CD4-positive, alpha-beta T cell treated with Interleukin-10 for 1 hour (primary cell): ENCODE measurements at places on chromosomes 3 and 15.

GRCh38 chr3:33732394-33732793, 14.3 kb upstream of the CLASP2 start:
- DNase-seq, result peak; percentile 17

- no peak for DNase-seq
These were observed 10.1 kb upstream of the MOBP start for GRCh38 chr3:39457361-39457760.

GRCh38 chr3:141320399-141321108, 47.8 kb upstream of the ZBTB38 start:
- no peak for DNase-seq

- no peak for DNase-seq
These were observed 174.2 kb downstream of the CACNA2D3 start for GRCh38 chr3:54296531-54296930.

DNA sequence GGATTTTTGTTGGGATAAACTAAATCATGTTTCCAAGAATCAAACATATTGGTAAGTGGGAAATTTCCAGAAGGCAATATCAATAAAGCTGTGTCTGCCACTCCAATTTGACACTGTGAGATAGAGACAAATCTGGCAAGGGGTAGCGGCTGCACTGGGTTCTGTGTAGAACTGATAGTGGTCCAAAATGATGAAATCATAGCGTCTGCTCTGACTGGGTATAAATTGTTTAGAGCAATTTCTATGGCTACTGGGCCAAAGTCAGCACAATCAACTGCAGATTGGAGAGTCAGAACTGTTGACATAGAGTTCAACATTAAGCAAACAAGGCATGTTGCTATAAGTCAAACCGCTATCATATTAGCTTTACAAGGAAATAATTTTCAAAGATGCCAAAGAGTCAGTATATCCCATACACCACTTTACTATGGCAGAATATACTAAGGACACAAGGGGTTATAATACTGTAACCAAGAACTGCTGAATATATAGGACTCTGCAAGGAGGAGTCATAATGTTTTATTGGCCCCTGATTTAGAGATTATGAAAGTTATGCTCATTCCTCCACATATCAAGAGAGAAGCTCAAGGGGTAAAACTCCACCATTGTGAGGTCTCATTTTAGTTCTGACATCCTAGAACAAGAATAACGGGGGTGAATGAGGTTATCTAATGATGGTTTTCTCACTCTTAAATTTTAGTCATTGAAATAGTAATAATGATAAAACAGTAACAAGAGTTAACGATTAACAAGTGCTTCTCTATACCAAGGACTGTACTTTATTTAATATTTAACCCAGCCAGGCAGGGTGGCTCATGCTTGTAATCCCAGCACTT, 309.7 kb upstream of the GADL1 start:
- no peak for DNase-seq

DNA sequence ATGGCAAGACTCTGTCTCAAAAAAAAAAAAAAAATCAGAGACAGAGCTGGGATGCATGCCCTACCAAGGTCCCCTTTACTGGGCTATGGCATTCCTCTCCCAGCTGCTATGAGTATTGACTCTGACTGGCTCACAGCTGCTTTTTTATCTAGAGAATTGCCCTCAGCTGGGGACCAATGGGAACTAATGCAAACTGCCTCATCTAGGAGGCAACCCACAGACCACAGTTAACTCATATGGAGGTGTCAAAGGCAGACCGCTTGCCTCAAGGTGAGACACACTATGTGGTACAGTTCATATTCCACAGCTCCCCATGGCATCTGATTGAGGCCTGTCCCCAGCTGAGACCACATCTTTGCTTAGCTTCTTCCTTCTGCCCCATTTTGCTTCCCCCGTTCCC, 183.5 kb upstream of the EOMES start:
- peak; percentile 45 for DNase-seq

GRCh38 chr3:153026026-153026425, 136.0 kb upstream of the RAP2B start:
- DNase-seq, result peak; percentile 39

- DNase-seq, result no peak
These were observed 222.1 kb downstream of the LRTM1 start for GRCh38 chr3:54705730-54706129.

- DNase-seq, result no peak
These were observed 42.0 kb upstream of the CFAP161 start for GRCh38 chr15:81091889-81092558.

DNA sequence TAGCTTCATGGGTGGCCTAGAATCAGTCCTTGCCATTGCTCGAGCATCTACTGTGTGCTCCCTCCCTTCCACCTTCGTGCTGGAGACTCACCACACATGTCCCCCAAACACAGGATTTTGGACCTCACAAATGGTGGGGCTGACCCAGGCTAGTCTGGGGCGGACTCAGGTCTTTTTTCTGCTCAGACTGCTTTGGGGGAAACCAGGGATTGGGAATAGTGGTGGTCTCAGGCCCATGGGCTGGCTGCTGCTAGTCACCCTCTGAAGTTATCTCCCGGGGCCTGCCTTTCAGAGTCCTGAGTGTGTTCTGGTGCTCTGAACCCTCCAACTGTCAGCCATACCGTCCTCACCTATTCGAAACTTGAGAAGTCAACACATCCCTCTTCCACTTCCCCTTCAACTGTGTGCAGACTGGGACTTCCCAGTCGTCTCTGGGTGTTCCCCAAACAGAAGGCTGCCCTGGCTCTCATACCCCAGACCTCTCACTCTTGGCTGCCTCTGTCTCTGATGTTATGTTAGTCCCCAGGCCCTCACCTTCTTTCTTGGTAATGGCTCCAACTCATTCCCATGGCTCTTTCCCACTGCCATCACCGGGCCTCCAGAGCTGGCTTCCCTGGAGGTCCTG, 46.0 kb downstream of the PPCDC start:
- no peak for DNase-seq

DNA sequence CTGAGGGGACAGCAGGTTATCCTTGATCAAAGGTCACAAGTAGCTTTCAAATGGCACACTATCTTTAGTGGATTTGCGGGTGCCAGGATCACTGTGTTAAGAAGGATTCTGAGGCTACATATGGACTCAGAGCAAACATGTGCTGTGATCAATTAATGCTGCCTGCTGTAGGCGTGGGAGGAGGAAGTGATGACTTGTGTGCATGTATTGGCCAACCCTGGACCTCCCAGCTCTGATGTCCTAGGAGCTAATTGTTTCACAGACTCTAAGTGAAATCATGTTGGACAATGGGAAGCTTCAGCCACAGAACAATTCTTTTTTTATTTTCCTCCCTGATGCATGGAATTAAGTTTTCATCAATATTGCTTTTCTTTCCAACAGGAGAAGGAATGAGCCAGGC, 24.4 kb downstream of the FAH start:
- DNase-seq, result no peak

DNA sequence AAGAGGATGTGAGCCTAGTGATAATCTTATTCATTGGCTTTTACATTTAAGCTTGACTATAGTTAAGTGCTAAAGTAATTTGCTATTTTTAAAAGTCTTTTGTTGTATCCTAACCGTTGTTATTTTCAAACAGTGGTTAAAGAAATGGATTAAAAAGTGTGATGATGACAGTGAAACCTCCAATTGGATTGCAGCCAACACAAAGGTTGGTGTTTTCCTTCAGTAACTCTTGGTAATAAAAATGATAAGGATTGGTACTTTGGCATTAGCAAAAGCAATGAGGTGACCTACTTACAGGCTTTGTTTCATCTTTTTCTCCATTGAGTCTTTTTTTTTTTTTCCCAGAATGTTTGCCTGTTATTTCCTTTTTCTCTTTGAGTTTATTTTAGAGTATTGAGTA, 87.5 kb upstream of the GOLGA6B start:
- no peak for DNase-seq

DNA sequence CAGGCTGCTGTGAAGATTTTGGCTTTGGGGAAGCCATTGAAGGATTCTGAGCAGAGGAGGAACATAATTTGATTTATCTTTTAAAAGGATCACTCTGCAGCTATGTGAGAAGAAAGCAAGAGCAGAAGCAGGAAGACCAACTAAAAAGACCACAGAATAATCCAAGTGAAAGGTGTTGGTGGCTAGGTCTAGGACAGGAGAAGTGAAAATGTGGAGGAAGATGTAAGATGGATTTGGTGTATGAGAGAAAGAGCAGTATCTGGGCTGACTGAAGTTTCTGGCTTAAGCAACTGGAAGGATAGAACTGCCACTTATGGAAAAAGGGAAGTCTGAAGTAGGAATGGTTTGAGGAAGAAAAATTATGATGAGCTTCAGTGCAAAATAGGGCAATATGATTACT, 62.0 kb downstream of the SFMBT1 start:
- no peak for DNase-seq

- peak; percentile 59 for DNase-seq
These were observed 975 bp upstream of the FOXP1 start for GRCh38 chr3:71584394-71585011.

GRCh38 chr3:104101736-104102135, 1265.0 kb upstream of the ALCAM start:
- DNase-seq, result no peak

- no peak for DNase-seq
These were observed 250.2 kb upstream of the ATP10A start for GRCh38 chr15:26113296-26113695.

DNA sequence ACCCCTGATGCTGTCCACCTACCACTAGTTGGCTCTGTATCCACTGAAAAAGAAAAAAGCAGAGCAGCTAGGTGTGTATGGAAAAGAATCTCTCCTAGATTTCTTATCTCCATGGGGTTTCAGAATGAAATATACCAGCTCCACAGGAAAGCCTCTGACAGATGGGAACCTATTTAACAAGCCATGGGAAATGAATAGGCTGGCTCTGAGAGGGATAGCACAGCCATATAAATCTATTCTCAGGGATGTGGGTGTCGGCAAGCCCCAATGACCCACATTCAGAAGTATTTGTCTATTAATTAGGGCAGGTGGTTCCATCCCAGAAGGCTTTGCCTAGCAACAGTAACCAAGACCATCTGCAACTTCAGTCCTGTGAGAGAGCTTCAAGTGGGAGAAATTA, 694.1 kb downstream of the AGBL1 start:
- DNase-seq, result no peak

GRCh38 chr3:23501201-23501802, 298.2 kb downstream of the UBE2E2 start:
- DNase-seq, result no peak

- no peak for DNase-seq
These were observed 44.0 kb upstream of the GLCE start for GRCh38 chr15:69116391-69116790.

- no peak for DNase-seq
These were observed 175.9 kb downstream of the NTRK3 start for GRCh38 chr15:88080616-88081015.

DNA sequence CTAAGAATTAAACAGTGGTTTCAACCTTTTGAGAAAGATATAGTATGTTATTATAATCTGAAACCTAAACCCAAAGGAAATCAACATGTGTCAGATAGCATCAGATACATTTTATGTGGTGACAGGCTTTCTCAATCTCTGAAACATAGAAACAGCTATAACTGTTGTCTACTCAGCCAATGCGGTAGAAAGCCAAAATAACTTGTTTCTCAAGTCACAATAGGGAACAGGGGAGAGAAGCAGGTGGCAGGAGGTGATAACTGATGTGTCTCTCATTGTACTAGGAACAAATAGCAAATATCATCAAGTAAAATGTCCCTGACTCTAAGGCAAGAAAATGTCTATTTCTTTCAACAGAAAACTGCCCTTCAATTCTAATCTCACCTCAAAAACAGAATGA, 38.6 kb downstream of the DENND6A start:
- no peak for DNase-seq

GRCh38 chr15:57685306-57686095, 21.0 kb upstream of the POLR2M start:
- DNase-seq, result no peak

DNA sequence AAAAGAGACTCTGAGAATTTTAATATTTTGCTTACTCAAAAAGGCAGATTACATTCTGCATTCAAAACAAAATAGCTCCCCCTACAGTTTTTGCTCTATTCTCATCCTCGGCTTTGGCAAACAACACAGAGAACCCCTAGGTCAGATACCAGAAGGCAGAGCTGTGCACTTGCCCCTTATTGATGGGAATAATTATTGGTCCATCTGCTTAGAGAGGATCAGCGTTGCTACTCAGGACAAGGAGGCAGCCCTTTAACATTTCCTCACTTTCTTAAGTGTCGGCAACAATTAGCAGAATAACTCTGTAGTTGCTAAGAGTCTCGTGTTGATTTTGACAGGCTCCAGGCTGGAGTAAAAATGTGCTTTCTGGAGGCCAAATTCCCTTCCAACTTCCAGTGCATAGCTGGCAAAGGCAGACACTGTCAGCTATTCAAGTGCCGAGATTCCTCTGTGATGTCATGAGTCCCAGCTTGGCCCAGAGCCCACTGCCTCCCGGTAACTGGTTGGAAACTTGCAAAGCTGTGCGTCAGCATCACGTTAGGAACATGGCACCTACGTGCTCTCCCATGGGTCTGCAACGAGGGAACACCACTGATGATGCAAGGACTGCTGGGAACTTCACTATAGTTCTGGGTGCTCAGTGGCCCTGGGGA, 482.7 kb upstream of the ADAMTS9 start:
- DNase-seq, result no peak

DNA sequence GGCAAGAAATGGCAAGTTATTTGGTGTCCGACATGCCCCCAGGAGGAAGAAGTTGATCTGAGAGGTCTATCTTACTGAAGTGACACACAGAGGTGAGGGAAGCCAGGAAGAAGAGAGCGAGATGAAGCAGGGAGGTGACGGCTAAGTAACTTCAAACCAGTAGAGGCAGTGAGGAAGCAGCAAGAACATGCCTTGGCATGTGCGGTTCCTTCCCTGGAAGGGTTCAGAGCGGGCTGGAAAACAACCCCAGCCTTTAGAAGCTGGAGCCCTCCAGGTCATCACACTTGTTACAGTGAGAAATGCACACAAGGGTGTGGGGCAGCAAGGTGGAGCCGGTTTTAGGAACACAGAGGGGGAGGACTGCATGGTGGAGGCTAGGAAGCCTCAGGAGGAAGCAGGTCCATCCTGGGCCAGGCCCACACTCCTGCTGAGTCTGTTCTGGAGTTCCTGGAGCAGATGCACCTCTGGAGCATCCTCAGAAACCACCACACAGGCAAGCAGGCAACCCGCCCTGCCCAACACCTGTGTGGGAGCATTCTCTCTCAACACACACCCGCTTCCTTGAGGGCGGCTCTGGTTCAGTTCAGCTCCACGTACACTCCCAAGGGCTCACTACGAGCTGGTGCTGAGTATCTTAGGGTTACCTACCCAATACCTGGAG, 47.1 kb downstream of the POC1A start:
- DNase-seq, result no peak

- DNase-seq, result no peak
These were observed 48.8 kb downstream of the ALDH1A2 start for GRCh38 chr15:58016581-58017175.

GRCh38 chr3:61673651-61674050, 112.3 kb downstream of the PTPRG start:
- no peak for DNase-seq

DNA sequence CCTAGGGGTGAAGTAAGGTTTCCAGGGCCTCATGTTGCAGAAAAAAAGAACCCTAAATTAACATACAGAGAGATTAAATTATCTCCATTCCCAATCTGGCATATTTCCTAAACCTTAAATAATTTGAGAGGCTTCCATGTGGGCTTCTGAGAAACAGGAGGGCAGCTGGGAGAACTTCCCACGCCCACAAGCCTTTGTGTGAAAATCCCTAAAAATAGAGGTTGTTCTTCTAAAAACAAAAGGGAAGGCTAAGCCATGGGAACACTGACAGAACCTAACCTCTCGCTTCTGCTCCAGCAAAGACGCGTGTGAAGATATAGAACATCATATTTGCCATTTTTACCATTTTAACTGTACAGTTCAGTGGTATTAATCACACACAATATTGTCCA, 812 bp upstream of the SLC12A8 start:
- DNase-seq, result no peak

- peak; percentile 50 for DNase-seq
These were observed 16.5 kb upstream of the CYP11A1 start for GRCh38 chr15:74383695-74384565.
